AG04449 (cell line): ENCODE measurements at places on chromosomes 2 and 18.
A peak's percentile ranks its signal among the peaks of the same experiment; 100 is the strongest.

DNA sequence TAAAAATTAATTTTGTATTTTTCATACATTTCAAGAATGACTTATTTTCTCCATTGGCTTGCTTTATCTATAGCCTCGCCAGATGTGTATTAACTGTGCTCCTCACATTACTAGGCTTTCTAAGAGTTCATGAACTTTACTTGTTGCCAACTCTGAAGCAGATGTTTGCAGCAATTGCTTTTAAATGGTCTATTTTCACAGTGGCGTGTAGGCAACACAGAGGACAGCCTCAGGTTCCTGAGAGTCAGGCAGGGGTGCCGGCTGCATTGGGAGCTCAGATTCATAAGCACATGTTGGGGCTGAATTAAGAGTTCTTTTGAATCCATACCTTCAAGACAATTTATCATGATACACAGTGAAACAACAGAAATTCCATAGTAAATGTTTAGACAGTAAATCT, 179.2 kb upstream of the PXDN start:
- no peak for DNase-seq

DNA sequence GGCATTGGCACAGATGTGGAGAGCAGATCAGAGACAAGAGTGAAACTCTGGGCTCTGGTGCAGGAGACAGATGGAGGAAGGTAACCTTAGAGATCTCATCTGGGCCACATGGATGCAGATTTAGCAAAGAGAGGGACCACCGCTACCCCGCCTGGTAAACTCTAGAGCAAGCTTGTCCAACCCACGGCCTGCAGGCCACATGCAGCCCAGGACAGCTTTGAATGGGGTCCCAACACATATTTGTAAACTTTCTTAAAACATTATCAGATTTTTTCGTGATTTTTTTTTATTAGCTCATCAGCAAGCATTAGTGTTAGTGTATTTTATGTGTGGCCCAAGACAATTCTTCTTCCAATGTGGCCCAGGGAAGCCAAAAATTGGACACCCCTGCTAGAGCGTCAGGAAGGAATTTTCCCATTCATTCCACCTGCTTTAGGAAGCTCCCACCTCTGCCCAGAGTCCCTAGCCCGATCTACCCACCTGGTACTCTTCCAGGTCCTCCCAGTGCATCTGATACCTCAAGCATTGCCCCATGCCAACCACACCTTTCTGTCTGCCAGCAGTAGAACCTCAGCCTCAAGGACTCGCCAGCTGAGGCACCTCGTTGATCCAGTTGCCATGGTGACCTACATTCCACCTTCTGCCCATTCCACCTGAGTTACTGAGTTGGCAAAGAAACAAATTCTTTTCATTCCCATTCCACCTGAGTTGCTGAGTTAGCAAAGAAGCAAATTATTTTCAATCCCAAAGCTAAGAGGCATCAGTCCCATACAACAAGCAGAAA, at the start of gene CIB4:
Gene CIB4, minus strand, starts transcription at position 586 of the 784 bp plus-strand sequence. Its CDS starts 52 bp downstream, at position 534.
- DNase-seq = no peak

- DNase-seq = no peak
Measured at GRCh38 chr2:74816540-74817303, 17.2 kb upstream of the HK2 start.

- no peak for DNase-seq
Measured at GRCh38 chr2:100782380-100782878, 37.5 kb upstream of the NPAS2 start.

DNA sequence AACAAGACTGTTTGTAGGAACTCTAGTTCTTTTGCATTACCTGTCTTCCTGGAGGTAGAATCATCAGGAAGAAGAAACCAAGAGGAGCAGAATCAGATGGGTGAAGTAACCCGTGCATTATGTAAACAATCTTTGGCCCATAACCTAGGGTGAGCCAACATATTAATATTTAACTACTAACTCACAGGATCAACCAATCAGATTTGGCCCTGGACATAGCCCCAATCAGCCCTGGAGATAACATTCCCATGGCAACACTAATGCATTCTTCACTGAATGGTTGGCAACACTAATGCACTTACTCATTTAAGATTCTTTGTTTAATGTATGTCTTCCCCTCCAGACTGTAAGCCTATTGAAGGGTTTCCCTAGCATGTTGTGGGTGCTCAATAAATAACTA, 72.0 kb upstream of the CTAGE1 start:
- no peak for DNase-seq

DNA sequence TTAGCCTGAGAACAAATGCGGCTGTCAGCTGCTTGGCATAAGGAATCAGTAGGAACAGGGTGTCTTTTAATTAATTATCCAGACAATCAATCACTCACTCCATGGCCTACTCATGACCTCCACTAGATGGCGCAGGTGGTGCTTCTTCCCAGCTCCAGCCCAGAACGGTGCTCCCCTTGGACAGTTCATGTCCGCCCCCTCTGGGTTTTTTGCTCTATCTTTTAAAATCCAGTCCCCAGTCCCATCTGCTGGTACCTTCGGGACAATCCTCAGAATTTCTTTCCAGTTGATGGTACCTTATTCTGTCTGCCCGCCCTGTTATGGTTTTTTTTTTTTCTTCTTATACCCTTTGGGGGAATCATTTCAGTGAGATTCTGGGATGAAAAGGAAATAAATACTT, 99.8 kb downstream of the CACNB4 start:
- DNase-seq = no peak

DNA sequence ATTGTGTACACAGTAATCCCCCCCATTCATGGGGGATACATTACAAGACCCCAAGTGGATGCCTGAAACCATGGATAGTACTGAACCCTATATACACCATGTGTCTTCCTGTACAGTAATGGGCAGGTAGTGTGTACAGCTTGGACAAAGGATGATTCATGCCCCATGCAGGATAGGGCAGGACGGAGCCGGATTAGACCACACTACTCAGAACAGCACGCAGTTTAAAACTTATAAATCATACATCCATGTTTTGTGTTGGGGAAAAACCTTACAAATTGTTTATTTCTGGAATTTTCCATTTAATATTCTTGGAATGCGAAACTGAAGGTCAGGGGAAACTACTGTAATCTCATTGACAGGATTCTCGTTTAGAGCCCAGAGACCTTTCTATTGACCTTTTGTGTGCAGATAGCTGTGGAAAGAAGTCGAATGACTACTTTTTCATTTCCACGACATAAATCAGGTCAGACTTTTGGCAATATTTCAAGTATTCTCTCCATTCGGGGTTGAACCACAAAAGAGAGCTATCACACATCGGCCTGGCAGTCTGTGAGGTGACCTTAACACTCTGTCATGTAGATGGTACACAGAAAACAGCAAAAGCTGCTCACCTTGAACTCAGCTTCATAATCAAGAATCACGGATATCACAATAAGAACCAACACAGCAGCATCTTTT, 9.9 kb upstream of the YPEL5 start:
- no peak for DNase-seq

GRCh38 chr2:159124441-159124911, 156.0 kb downstream of the TANC1 start:
- DNase-seq = no peak

DNA sequence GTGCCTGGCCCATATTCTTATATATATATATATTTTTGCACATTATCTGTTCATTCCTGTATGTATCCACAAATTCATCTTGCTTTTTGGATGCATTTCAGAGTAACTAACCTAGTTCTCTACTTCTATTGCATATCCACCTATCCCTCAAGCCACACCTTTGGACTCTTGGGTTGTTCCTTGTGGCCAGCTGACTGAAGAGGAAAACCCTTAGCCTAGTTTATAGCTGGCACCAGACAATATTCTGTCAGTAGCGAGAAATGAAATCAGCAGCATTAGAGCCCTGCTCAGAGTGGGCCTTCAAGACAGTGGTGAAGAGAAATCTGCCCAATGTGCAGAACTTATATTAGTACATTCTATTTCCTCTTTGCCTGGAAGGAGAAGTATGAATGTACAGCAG, 19.6 kb upstream of the ALMS1 start:
- DNase-seq = no peak

DNA sequence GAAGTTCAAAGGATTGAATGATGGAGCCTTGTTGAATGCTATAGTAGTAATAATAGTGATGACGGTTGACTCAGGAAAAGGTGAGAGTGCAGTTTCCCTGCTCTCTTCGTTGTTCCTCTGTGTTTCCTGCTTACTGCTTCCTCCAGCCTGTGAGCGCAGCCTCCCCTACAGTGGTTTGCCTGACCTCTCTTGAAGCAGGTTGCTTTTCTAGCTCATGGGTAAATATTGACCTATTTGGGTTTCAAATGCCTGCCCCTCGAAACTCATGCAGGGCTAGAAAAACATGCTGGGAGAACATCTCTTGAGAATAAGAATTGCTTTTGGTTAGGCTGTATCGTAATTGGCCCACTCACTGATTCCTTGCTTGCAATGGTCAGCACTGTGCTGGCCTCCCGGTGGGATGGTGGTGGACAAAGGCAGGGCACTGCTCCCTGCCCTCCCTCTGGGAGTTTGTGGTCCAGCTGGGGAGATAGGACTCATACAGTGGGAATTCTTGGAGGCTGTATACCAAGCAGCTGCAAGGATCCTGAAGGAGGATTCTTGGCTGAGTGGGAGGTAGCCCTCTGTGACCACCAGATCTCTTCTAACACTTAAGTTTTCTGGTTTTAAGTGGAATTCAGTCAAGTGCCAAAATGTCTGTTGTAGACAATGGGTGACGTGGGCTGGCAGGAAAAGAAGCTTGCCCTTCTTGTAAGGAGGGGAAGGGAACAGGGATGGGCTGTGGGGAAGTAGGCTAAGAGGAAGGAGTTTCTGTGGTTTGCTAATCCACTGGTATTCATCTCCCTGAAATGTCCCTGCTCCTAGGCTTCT, 5.4 kb upstream of the RNF181 start:
- DNase-seq = peak; percentile 79
